Stomach (tissue), 19 donors: ENCODE measurements at places on chromosomes 3 and 15. TPM values are rescaled to one million over a fixed set of nuclear protein-coding genes. Genes with fewer than 3 reads are reported as not detected.

Gene NAA50
- total RNA-seq = 106 TPM

Gene ACVR2B
- 8.5 TPM for total RNA-seq

Gene LRTM1
- not detected for total RNA-seq

Gene TEX55
- total RNA-seq = not detected

Gene IL17RD
- total RNA-seq = 10.1 TPM

Gene MYH15
- total RNA-seq = 0.37 TPM

Gene PLSCR2
- not detected for total RNA-seq

Gene ADGRG7
- not detected for total RNA-seq

Gene AHSG
- 0.92 TPM for total RNA-seq

Gene SEMA3B
- total RNA-seq = 136 TPM

Gene CP
- 2.8 TPM for total RNA-seq

Gene PLA2G4B
- total RNA-seq = 71.2 TPM

Gene FETUB
- not detected for total RNA-seq

Gene ZNF280D
- 142 TPM for total RNA-seq

Gene SAMMSON
- 2.9 TPM for total RNA-seq

Gene TTC23
- total RNA-seq = 75.3 TPM

Gene MBD4
- total RNA-seq = 56.1 TPM

Gene ABCC5
- 139 TPM for total RNA-seq

Gene GOLGA6D
- total RNA-seq = not detected

Gene CCR9
- not detected for total RNA-seq

Gene DPPA2
- total RNA-seq = not detected

Gene UBA5
- 33.9 TPM for total RNA-seq

Gene ZBED2
- total RNA-seq = not detected

Gene GHSR
- not detected for total RNA-seq

Gene KBTBD13
- total RNA-seq = not detected

Gene THOC7
- total RNA-seq = 189 TPM

Gene SOX14
- not detected for total RNA-seq

Gene TRIM42
- total RNA-seq = not detected

Gene FSTL1
- 89.2 TPM for total RNA-seq

Gene DUOXA2
- total RNA-seq = not detected

Gene UTS2B
- total RNA-seq = not detected

Gene CX3CR1
- total RNA-seq = 0.43 TPM

Gene CAPN3
- total RNA-seq = 244 TPM

Gene PLCH1
- total RNA-seq = 18.8 TPM

Gene NR2E3
- 0.37 TPM for total RNA-seq

Gene RBMS3
- total RNA-seq = 103 TPM

Gene CHRNA3
- 2.6 TPM for total RNA-seq

Gene CPEB1
- 6.4 TPM for total RNA-seq

Gene MEIS2
- 46.1 TPM for total RNA-seq

Gene PIK3CA
- 10.9 TPM for total RNA-seq

Gene SATB1
- total RNA-seq = 132 TPM

Gene SPESP1
- total RNA-seq = not detected

Gene NRROS
- 0.45 TPM for total RNA-seq

Gene CCDC54
- total RNA-seq = not detected

Gene TRH
- total RNA-seq = not detected

Gene STRIT1
- not detected for total RNA-seq

Gene LINGO1
- total RNA-seq = not detected

Gene KCNAB1
- total RNA-seq = not detected

Gene CCDC174
- 44.0 TPM for total RNA-seq

Gene HYAL1
- 5.4 TPM for total RNA-seq

Gene EPHB3
- 22.6 TPM for total RNA-seq

Gene CD200
- total RNA-seq = 3.2 TPM

Gene CLDN11
- total RNA-seq = 11.9 TPM

Gene PLXNB1
- total RNA-seq = 314 TPM

Gene FAM81A
- total RNA-seq = 5.4 TPM

Gene IMPG2
- 0.73 TPM for total RNA-seq

Gene ROPN1
- total RNA-seq = not detected

Gene GPR149
- total RNA-seq = not detected
